ENCODE measurements at places on chromosomes 16 and 17. TPM values are rescaled to one million over a fixed set of nuclear protein-coding genes. Genes with fewer than 3 reads are reported as not detected.

- H3K36me3 ChIP-seq = no peaks in the 10 kb centered on the region
- no peak overlapping the region for H3K27ac ChIP-seq
- H3K4me1 ChIP-seq = no peaks in the 10 kb centered on the region
- H3K4me3 ChIP-seq = no peak overlapping the region
- DNase-seq = no peak
- H3K27me3 ChIP-seq = no peaks in the 10 kb centered on the region
These were observed 1102.7 kb upstream of the EEF2KMT start for GRCh38 chr16:6200271-6200670.

- H3K27ac ChIP-seq = peak overlapping the region; percentile 97
- peak overlapping the region; percentile 91 for H3K4me3 ChIP-seq
- H3K4me1 ChIP-seq = peaks cover 31% of the 10 kb centered on the region
- H3K27me3 ChIP-seq = no peaks in the 10 kb centered on the region
- no peak for DNase-seq
These were observed 758 bp upstream of the RPL23A start for GRCh38 chr17:28719021-28719433.

DNA sequence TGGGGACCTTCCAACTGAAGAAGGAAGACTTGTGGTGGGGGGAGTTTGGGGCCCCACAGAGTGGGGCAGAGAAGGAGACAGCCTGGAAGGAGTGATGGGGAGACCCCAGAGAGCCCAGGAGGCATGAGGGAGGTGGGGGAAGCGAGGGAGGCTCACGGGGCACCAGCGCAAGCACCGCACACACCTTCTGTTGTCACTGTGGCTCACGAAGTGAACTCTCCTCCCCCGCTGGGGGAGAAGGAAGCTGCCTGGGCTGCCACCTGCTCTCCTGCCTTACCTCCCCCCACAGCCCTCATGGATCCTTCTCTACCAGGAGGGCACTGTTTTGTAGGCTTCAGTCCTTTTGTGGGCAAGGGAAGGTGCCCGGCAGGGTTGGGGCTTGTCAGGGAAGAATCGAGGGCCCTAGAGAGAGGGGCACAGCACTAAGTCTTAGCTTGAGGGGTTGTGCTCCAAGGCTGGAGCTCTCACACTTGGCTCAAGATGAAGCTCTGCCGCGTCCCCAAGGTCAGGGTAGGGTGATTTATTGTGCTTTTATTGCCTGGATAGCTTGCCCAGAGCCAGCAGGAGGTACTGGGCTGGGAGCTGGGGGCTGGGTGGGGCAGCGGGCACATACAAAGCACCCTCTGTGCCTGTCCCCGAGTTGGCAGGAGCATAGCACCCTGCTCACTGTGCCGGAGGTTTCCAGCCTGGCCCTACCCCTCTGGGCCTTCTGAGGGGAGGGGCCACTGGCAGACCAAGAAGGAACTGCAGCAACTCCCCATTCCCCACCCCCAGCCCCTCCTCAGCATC, 4.6 kb upstream of the STARD3 start:
- H3K4me3 ChIP-seq = no peak overlapping the region
- H3K36me3 ChIP-seq = no peaks in the 10 kb centered on the region
- no peaks in the 10 kb centered on the region for H3K4me1 ChIP-seq
- DNase-seq = no peak
- peaks cover 22% of the 10 kb centered on the region for H3K27me3 ChIP-seq

MT1F gene
- 1.7 TPM for total RNA-seq

DNA sequence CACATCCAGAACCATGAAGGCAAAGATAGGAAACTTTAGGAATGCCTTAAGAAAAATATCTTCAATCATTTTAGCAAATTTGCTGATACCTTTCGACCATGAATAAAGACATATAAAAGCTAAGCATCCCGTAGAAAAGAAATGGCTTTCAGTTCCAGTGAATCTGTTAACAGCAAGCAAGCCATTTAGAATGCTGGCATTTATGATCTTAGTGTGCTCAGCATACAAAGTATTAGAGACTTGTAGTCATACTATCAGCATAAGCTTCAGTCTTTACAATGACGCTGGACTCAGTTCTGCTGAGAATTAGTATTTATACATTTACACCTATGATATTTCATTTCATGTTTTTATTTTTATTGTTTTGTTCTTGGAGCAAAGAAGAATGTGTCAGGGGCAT, 38.7 kb downstream of the VAT1L start:
- no peaks in the 10 kb centered on the region for H3K4me1 ChIP-seq
- H3K36me3 ChIP-seq = no peaks in the 10 kb centered on the region
- peaks cover 23% of the 10 kb centered on the region for H3K27me3 ChIP-seq
- no peak overlapping the region for H3K27ac ChIP-seq

ASIC2 gene
- not detected for total RNA-seq

DNA sequence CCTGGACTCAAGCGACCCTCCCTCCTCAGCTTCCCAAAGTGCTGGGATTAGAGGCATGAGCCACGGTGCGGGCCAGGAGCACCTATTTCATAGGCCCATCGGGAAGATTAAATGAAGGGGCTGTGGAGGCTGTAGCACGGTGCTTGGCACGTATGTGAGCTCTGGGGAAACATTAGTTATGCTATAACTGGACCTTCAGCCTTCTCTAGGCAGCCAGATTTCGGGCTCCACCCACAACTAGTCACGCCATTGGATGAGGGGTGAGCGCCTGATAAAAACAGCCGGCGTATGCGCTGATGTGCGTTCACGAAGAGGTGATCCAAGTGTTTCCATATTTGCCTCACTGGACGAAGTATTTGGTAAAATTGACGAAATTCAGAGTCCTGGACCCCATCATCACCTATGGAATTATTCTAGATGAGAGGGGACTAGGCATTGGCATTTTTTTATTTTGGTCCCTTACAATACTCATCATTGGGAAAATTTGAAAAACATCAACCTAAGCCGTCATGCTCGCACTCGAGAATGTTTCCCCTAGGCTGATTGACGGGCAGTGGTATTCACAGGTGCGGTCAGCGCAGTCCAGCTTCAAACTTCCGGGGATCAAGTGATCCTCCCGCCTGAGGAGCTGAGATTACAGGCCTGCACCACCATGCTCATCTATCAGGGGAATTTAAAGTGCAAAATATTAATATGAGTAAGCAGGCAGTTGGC, 1.8 kb upstream of the ANKRD11 start:
- DNase-seq = no peak
- peak overlapping the region; percentile 88 for H3K4me3 ChIP-seq
- no peaks in the 10 kb centered on the region for H3K27me3 ChIP-seq
- peaks cover 22% of the 10 kb centered on the region for H3K36me3 ChIP-seq
- H3K4me1 ChIP-seq = no peaks in the 10 kb centered on the region
- H3K27ac ChIP-seq = peak overlapping the region; percentile 86

- no peaks in the 10 kb centered on the region for H3K36me3 ChIP-seq
- DNase-seq = no peak
- H3K27ac ChIP-seq = no peak overlapping the region
- H3K4me1 ChIP-seq = peaks cover 12% of the 10 kb centered on the region
- H3K4me3 ChIP-seq = no peak overlapping the region
These were observed 65.9 kb downstream of the PCTP start for GRCh38 chr17:55816532-55817396.

GRCh38 chr16:17380613-17381012, 90.1 kb downstream of the XYLT1 start:
- no peaks in the 10 kb centered on the region for H3K36me3 ChIP-seq
- H3K4me1 ChIP-seq = no peaks in the 10 kb centered on the region
- no peak overlapping the region for H3K4me3 ChIP-seq
- H3K27ac ChIP-seq = no peak overlapping the region

DNA sequence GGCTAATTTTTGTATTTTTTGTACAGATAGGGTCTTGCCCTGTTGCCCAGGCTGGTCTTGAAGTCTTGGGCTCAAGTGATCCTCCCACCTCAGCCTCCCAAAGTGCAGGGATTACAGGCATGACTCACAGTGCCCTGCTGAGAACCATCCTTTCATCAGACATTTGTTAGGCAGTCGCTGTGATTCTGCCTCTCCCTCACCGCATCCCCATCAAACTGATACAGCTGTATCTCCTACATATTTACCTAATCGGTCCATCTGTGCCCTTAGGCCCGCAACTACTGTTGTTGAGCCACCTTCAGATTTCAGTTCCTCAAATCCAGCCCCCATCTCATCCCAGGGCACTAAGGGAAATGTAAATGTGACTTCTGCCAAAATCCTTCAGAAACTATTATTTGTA, 2.0 kb upstream of the SLC43A2 start:
- no peaks in the 10 kb centered on the region for H3K27me3 ChIP-seq
- no peak overlapping the region for H3K27ac ChIP-seq
- peaks cover 20% of the 10 kb centered on the region for H3K36me3 ChIP-seq
- H3K4me3 ChIP-seq = peak overlapping the region; percentile 95
- peaks cover 23% of the 10 kb centered on the region for H3K4me1 ChIP-seq

DNA sequence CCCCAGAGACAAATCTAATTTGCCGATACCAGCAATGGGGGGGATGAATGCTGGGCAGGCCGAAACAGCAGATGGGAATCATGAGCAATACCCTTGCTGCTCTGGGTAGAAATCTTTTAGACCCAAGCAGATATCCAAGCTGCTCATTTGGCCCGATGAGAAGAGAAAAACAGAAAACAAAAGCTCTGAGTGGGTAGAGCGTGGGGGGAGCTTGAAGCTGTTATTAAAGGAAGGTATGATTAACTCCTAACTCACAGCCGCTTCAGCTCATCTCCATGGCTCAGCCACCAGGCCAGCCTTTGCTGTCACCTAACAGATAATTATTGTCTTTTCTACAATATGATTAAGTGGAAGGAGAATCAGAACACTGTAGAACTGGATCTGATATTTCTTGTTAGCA, 58.3 kb downstream of the VPS35L start:
- H3K36me3 ChIP-seq = peaks cover 59% of the 10 kb centered on the region
- no peak overlapping the region for H3K27ac ChIP-seq
- H3K4me1 ChIP-seq = no peaks in the 10 kb centered on the region
- H3K4me3 ChIP-seq = no peak overlapping the region

- H3K4me3 ChIP-seq = no peak overlapping the region
- DNase-seq = no peak
- peaks cover 11% of the 10 kb centered on the region for H3K36me3 ChIP-seq
- H3K4me1 ChIP-seq = peaks cover 45% of the 10 kb centered on the region
- H3K27ac ChIP-seq = peak overlapping the region; percentile 25
These were observed 44.0 kb downstream of the ANKRD11 start for GRCh38 chr16:89446136-89446974.

All from MCF 10A (cell line).